Stimulated activated CD4-positive, alpha-beta T cell treated with anti-CD3 and anti-CD28 coated beads, Interleukin-2, amount 100 ng/mL, for 24 hours (primary cell): ENCODE measurements at places on chromosomes 3 and 15.

GRCh38 chr15:64766058-64766457 lies 9.3 kb downstream of the RBPMS2 start:
- no peak for DNase-seq

- DNase-seq = no peak
These were observed 81.1 kb downstream of the BTD start for GRCh38 chr3:15682561-15683185.

- no peak for DNase-seq
These were observed 2.3 kb upstream of the COL6A6 start for GRCh38 chr3:130514681-130515080.

DNA sequence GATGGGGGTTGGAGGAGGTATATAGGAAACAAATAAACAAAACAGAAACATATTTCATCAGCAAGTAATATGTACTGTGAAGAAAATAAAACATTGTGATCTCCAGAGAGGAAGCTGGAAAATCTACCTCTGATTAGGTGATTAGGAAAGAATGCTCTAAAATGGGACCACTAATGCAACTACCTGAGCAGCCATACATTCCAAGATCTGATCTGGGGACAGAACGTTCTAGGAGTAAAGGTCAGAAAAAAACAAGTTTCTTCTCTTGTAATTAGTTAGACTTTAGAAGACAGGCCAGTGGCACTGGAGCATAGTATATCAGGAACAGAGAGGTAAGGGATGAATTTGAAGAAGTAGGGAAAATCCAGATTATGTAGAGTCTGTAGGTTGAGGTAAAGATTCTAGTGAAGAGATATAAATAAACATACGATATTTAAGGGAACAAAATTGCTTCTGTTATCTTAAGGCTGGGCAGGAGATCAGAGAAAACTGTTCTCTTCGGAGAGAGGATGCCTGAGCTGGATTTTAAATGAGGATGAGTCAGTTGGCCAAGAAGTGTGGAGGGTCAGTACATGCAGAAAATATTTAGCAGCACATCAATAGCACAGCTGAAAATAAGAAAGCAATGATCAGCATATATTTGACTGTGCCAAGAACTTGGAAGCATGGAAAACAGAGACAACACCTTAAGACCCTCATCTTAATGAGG lies 429.5 kb downstream of the NLGN1 start:
- no peak for DNase-seq

DNA sequence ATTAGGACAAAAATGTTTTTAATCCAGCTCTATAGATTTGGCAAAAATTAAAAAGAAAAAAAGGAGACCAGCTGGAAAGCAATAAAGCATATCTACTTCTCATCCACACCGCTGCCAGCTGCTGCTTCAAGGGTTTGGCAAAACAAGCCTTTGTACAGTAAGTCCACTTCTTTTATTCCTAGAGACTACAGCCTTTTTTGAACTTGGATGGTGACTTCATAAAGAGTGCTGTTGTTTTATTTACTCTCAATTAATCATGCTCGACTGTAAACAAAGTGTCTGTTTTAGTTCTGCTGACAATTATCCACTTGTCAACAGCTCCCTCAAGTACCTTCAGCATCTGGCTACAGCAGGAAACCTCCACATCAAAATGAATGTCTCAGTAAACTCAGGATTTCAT lies 12.3 kb upstream of the FOXB1 start:
- DNase-seq = no peak

- DNase-seq = no peak
These were observed 104.4 kb downstream of the LRRK1 start for GRCh38 chr15:101023501-101024072.

DNA sequence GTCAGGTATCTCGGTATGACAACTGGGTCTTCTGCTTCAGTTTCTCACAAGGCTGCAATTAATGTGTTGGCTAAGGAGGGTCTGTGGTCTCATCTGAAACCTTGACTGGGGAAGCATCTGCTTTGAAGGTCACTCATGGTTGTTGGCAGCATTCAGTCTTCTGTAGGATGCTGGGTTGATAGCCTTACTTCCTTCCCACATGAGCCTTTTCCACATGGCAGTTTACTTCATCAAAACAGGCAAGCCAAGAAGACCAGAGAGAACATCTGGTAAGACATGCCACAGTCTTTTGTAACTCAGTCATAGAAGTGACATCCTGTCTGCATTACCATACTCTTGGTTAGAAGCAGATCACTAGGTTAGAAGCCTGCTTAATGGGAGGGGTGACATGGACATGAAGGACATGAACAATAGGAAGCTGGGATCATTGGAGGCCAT lies 49.5 kb downstream of the CMC1 start:
- DNase-seq = no peak

DNA sequence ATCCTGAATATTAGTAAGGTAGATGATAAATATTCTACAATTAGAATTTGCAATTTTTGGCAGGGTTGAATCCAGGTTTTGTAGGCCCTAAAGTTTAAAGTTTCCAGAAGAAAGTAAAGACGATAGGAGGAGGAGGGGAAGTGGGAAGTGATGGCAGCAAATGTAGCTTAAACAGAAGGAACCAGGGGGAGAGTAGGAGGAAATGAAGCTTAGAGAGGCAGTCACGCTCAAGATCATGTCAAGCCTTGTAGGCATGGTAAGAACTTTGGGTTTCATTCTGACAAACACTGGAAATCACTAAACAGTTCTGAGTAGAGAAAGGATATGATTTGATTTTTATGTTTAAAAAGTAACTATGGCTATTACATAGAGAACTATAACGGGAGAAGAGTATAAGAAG lies 63.9 kb downstream of the NR2E3 start:
- no peak for DNase-seq

DNA sequence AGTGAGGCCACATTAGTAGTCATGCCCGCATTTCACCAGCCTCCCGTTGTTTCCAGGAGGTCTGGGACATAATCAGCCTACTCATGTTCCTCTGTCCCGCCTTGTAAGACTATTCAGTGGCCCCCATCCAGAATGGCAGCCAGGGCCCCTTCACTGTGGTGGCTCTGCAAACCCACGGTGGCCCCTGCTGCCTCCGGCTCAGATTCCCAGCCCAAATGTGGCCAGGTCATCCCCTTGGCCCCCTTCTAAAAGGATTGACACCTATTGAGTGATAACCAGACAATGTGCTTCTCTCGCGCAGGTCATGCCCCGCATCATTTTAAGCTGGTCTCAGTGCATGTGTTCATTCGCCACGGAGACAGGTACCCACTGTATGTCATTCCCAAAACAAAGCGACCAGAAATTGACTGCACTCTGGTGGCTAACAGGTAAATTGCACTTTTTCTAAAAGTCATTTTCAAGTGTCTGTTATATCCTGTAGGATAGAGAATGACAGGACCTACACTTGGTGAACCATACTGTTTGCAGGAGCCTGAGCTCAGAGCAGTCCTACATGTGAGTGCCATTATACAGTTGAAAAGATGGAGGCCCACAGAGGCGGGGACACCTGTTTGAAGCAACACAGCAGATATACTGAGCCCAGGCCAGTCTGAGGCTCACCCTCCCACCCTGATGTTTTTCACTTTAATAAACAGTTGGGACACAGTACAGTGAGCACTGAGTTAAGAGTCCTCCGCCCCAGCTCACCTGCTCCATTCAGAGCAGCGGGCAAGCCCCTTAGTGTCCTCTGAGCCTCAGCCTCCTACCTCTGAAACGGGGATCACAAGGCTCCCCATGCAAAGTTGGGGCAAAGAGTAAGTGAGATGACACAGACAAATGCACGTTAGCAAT lies 47.7 kb downstream of the PXYLP1 start:
- no peak for DNase-seq

GRCh38 chr15:79094611-79095021 lies 4.0 kb upstream of the RASGRF1 start:
- no peak for DNase-seq

GRCh38 chr3:195183071-195183776 lies 87.7 kb downstream of the XXYLT1 start:
- peak; percentile 31 for DNase-seq

GRCh38 chr15:97867870-97868269 lies 92.6 kb upstream of the ARRDC4 start:
- DNase-seq = no peak
